ENCODE measurements at places on chromosomes 1 and 21.

DNA sequence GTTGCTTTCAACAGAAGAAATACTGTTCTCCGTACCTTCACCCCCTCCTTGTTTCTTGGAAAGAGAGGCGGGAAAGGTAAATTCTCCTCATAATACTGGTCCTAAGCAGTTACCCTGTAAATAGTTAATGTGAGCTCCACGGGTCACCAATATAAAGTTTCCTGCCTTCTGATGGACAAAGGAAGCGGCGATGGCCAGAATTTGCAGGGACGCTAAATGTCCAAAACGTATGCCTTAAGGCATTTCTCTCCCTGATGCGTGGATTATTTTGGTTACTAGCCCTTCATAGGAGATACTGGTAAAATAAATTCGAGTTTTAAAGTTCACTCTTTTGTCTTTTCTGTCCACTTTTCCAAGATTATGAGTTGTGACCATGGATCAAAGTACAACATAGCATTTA, 898 bp upstream of the PTGS2 start:
- DNase-seq: no peak

DNA sequence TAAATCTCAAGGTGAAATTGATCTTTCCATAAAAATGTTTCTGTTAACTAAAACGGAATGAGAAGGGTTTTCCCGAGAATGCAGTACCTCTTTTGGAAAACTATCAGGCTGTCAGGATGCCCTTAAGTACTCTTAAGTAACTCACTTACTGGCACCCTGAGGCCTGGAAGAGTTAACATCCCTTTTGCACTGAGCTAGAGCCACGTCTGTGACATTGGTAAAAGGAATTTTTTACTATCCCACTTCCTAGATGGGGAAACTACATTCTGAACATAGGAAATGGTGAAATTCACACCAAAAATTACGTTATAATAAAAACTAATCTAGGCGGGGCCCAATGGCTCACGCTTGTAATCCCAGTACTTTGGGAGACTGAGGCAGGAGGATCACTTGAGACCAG, 39.7 kb upstream of the MAP10 start:
- no peak for DNase-seq

DNA sequence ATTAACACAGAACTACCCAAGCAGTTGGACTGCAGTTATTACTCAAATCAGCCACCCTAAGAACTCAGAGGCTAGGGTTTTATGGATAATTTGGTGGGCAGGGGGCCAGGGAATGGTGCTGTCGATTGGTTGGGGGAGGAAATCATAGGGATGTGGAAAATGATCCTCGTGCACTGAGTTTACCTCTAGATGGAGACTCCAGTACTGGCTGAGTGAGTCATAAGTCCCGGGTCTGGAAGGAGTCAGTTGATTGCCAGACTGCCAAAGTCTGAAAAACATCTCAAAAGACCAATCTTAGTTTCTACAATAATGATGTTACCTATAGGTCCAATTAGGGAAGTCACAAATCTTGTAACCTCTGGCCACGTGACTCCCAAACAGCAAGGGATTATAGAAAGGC, 257.5 kb upstream of the PRMT6 start:
- no peak for DNase-seq

- no peak for DNase-seq
Measured at GRCh38 chr1:64881281-64881680, 85.1 kb downstream of the JAK1 start.

DNA sequence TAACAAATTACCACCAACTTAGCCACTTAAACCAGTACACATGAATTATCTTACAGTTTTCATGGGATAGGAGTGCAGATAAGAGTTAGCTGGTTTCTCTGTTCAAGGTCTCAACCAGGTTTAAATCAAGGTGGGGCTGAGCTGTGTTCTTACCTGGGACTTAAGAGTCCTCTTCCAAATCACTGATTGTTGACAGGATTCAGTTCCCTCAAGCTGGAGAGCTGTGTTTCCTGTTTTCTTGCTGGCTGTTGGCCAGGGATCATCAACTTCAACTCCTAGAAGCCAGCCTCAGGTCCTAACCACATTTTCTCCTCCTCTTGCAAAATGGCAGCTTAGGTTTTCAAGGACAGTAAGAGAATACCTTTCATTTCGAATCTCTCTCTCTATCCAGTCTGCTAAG, 123.8 kb upstream of the CHRM3 start:
- DNase-seq: no peak

GRCh38 chr21:14830307-14830706, 234.5 kb downstream of the NRIP1 start:
- no peak for DNase-seq

DNA sequence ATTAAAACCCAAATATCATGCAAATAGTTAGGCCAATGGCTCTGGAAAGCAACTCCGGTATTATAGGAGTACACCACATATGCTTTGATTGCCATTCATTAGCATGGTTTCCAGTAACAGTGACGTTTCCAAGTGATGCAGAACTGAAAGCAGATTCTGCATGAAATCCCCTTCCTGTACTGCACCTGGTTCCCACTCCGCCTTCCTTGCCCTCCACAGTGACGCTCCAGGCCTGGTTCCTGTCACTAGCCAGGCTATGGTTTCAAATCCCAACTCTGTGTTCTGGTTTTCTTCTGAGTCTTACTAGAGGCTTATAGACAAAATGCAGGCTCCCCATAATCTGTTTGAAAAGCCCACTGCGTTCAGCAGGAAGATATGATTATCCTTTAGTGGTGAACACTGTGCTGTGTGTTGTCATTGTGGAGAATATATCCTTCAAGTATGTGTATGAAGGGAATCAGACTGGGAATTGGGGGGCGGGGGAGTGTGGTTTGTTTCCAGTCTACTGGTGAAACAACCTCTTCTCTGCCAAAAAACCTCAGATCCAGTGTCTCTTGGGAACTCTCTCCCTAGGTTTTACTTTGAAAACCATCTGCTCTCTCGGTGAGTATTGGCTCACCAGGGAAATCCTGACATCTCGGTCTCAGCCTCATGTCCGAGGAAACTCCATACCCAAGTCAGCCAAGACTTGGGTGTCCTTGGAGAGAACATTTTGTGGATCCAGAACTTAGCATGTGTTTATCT, 78.7 kb downstream of the TYW3 start:
- DNase-seq: no peak

- DNase-seq: no peak
Measured at GRCh38 chr1:2179283-2180013, 15.1 kb downstream of the FAAP20 start.

GRCh38 chr1:225835856-225836255, 25.9 kb downstream of the EPHX1 start:
- no peak for DNase-seq

GRCh38 chr1:10962483-10962882, 50.0 kb upstream of the TARDBP start:
- DNase-seq: peak; percentile 85

DNA sequence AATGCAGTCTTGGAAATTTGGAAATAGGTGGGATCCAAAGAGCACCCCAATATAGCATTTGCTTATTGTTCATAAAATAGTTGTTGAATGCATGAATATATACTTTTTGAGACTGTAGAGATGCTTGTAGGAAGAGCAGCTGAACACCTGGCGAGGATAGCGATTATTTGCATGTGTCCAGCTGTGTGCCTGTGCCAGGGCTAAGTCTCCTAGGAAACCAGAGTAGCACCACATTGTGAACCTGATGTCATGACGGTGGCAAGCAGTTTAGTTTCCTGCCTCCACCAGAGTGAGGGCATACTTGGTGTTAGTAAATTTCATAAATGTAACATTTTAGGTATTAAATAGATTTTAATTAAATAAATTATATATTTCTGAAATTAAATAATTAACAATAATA, 37.3 kb upstream of the IRF2BP2 start:
- DNase-seq: peak; percentile 22

GRCh38 chr21:29523646-29524045, 224.9 kb downstream of the BACH1 start:
- no peak for DNase-seq

GRCh38 chr1:110967256-110967655, 3.5 kb upstream of the LRIF1 start:
- DNase-seq: no peak

- DNase-seq: no peak
Measured at GRCh38 chr21:17577701-17578100, 35.0 kb downstream of the BTG3 start.

GRCh38 chr1:172976222-172977041, 74.3 kb downstream of the TNFSF18 start:
- no peak for DNase-seq

DNA sequence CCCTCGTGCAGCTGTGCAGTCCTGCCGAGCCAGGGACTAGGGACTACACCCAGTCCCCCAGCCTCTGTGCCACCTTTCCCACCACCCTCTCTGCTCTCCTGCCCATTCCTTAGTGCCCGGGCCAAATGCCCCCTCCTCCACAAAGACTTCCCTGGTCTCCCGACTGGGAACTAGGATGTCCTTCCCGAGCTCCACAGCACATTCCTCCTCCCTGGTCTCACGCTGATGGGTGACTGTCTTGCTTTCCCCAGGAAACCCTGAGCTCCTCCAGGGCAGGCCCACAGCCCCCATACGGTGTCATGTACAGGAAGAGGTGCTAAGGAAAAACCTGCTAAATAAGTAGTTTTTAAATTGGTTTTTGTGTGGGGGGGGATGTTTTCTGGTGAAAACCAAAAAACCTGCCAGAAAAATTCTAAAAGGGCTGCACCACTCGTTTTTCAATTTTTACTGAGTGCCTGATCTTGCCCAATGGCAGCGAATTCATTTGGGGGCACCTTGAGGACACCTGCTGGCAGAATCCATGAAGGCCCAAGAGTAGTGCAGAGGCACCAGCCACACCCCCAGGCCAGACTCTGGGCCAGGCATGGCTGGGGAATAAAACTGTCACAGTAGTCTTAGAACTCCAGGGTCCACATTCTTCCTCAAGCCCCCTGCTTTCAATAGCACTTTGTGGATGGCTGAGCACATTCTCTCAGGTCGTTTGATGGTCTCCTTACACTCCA, 50.4 kb downstream of the GLIS1 start:
- DNase-seq: no peak

DNA sequence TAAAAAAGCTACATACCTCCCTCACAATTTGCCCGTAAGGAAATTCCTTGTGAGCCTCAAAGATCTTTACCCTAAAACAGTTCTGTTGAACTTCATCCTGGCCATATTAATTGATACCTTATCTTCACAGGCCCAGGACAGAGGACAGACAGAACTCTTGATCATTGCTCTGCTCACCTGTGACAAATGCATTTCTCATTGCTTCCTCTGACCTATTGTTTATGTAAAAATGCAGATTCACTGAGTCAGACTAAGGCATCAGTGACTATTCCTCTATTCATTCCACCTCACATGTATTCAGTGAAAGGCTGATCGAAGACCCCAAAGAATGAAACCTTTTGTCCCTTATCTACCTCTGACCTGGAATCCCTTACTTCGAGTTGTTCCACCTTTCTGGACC, 61.0 kb downstream of the BACH1 start:
- DNase-seq: no peak

DNA sequence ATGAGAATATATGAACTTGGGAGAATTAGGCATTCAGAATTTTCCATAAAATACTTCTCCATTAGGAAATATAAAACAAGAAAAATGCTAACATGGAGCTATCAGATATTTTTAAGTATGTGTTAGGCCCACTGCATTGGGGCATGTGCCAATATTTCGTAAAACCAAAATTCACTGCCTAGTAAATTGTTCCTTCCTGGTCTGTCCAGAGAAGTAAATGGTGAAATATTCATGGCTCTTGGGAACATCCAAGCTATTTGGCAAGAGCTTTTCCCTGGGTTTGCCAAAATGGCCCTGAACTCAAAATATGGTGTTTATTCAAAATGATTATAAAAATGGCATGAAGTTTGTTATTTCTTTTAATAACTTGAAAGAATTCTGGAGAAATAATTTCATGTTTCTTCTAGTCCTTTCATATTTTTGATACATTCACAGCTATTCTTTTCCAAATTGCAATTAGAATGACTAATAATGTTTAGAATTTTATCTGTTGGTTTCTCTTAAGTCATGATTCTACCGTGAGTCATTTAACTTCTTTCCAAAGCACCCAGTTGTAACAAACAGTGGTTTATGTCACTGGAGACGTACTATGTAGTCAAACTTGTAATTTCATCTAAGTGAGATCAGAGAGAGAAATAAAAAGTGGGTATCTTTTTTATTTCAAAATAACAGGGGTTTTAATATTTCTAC, 25.7 kb upstream of the SLC19A2 start:
- DNase-seq: no peak

DNA sequence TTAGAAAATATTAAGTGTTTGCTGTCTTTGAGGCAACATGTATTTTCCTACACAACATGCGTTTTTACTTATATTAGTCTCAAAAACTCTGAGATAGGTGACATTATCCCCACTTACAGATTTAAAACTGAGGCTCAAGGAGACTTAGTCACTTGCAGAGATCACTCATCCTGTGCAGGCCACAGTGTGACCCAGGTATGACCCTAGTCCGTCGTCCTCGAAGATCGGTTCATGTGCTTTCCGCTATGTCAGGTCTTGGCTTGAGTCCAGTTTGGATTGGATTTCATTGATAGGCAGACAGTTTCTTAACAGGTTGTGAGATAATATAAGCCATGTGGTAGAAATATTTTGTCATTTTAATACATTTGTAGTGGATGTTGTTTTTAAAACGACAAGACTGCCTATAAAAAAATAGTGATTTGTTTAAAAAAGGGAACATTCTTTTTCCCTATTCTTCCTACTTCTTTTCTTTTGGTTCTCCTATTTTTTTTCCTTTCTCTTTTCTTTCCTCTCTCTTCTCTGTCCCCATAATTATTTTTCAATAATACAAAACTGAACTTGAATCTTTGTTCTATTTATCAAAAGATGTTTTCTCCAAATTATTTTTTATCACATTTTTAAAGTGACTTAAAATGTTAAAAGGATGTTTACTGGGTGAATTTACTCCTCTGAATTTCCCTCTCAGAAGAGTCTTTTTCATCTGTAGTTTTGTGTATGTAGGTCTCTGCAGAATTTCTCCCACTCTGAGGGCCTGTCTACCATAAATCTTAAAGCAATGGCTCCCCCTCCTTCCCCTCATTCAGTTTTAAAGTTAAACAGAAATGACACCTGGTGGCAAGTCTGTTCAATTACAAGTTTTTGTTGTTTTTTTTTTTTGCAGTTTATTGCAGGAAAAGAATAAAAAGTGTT, 81.8 kb downstream of the PHTF1 start:
- DNase-seq: peak; percentile 50

DNA sequence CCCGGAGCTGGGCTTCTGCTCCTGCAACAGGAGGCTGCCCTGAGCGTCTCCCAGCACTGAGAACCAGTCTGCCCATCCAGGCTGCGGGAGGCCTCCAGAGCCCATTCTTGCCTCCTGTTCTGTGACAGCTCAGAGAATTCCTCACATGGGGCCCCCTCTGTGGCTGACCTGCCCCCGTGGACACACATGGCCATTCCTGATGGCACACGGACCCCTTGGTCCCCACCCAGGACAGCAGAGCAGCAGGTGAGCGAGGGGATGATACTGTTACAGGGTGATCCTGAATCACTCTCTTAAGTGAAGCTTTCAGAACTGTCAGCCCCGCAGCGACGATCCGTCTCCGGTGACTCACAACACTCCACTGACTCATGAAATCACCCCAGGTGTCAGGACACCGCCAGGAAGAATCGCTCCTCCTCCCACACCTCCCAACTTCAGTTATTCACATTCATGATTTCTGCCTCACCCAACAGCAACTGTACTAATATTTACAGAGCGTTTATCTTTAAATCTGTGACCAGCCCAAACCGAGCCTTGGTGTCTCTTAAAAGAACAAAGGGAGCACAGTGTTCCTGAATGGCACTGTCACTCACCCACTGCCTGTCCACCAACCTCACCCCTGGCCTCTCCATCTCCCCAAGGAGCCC, 22.5 kb downstream of the CHD5 start:
- DNase-seq: no peak

All from NCI-H1105 (cell line).